PC-3 (cell line): ENCODE measurements at places on chromosomes 4 and X.

DNA sequence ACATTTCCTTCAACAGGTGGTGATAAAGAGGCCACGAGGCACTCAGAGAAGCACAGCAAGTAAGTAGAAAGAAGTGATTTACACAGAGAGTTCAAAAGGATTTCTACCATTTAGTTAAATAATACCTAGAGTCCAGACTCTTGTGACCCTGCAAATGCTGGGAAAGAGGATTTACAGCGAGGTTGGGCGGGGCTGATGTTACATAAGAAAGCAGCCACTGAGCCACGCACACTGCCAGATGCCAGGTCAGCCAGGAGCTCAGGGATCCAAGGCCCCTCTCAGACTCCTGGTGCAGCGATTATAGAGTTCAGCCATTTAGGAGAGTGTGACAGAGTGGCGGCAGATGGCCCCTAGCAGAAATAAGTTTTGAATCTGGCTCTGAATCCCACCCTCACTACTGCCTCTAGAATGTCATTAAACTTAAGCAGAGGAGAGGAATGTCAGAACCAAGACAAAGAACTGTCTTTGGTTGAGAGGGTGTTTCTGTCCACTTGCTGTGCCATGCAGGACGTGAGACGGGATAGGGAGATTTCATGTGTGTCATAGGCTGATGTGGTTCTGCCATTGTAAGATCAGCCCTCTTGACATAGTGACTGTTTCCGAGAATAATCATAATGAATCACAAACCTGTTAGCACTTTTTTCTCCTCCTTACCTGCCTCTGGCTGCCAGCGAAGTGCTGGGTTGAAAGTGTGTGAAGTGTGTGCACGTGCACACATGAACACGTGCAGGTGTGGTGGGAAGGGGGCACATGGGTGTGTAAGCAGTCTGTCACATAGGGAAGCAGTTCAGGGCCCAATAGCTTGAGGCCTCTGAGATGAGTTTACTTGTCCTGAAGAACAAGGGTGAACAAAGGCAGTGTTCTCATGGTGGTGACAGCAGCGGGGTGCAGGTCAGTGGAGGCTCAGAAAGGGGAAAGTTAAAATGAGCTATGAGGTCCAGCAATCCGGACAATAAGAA lies 50.1 kb downstream of the MFAP3L start:
- DNase-seq = no peak

- DNase-seq = peak; percentile 12
Measured at GRCh38 chrX:154779261-154779660, 16.6 kb downstream of the DKC1 start.

DNA sequence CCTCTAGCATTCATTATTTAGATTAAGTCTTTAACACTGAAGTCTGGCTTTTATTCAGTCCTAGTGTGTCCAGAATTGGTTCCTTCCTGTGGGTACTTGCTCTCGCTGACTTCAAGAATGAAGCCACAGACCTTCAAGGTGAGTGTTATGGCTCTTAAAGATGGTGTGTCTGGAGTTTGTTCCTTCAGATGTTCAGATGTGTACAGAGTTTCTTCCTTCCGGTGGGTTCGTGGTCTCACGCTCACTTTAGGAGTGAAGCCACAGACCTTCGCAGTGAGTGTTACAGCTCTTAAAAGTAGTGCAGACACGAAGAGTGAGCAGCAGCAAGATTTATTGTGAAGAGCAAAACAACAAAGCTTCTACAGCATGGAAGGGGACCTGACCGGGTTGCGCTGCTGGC lies 860.6 kb downstream of the STIM2 start:
- no peak for DNase-seq

- no peak for DNase-seq
Measured at GRCh38 chrX:17732138-17732783, 5.0 kb upstream of the SCML1 start.

- DNase-seq = no peak
Measured at GRCh38 chr4:79247695-79248394, 78.0 kb downstream of the NAA11 start.

GRCh38 chrX:80550722-80551121 lies 130.5 kb downstream of the TENT5D start:
- DNase-seq = peak; percentile 36

GRCh38 chr4:41567186-41567585 lies 29.2 kb downstream of the LIMCH1 start:
- DNase-seq = no peak

- DNase-seq = peak; percentile 69
Measured at GRCh38 chrX:10615931-10616774, 4.2 kb downstream of the MID1 start.

DNA sequence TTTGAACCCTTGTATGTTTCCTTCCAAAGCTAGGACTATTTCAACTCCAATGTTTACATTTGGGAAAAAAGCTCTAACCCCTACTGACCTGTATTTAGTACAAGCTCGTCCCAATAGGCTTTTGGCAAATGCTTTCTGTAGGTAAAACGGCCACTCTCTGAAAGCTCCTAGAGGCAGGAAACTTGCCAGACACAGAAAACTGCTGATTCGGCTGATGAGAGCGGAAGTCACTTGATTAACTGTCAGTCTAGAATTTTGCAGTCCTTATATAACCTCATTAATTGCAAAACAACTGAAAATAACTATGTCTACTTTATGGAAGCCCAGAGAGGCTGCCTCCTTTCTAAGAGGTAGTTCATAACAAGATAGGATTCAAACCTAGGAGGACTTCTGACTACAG lies 108.1 kb downstream of the TSPAN7 start:
- no peak for DNase-seq
